Spinal cord (tissue), 10 donors: ENCODE measurements at places on chromosomes 7 and 10.

DNA sequence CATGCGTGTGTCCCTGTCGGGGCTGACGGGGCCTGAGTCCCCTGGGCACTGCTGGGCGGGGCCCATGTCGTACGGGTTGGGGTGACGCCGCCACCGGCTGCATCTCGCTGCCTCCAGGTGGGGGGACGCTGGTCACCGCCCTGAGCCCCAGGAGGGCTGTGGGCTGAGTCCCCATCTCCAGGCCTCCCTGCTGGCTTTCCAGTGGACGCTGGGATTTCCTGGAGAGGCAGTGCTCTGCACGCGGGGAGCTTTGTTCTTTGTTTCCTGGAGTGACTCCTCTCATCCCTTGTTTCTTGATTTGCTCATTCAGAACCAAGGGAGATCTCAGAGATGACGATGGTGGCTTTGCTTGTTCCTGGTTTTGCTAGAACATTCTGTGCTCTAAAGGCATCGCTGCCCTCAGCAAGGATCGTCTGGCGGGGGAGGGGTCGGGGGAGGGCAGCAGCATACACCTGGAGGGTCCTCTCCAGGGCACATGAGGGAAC is 21.0 kb downstream of the PWWP2B start:
- DNase-seq, result no peak
- no peak overlapping the region for H3K27ac ChIP-seq
- H3K4me3 ChIP-seq, result no peak overlapping the region
- peaks cover 69% of the 10 kb centered on the region for H3K4me1 ChIP-seq
- H3K27me3 ChIP-seq, result no peaks in the 10 kb centered on the region

DNA sequence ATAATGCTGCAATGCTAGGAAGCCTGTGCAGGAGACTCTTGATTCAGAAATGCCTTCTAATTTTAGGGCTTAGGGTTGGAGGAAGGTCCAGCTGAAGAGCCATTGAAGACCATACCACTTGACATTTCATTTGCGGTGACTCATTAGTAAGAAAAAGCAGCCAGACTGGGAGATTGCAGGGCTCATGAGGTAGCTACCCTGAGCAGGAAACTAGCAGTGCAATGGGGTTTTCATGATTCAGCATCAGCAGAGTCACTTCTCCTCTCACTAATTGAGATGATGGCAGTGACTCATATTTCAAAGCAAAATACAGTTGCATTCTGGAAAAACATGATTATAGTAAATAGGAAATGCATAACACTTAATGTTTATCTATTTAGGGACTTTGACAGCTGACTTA is 434.1 kb downstream of the DNAJB9 start:
- H3K4me1 ChIP-seq, result no peaks in the 10 kb centered on the region
- H3K4me3 ChIP-seq, result no peak overlapping the region
- no peak for DNase-seq
- H3K27me3 ChIP-seq, result no peaks in the 10 kb centered on the region

- peaks cover 31% of the 10 kb centered on the region for H3K4me1 ChIP-seq
- H3K27me3 ChIP-seq, result peaks cover 4% of the 10 kb centered on the region
- no peak within 1 kb of the TSS for H3K27ac ChIP-seq
Measured at GRCh38 chr7:954330-955238, at the start of gene ADAP1. ADAP1 (minus strand) TSS chr7:954680; CDS start chr7:954477, 203 bp downstream.

DNA sequence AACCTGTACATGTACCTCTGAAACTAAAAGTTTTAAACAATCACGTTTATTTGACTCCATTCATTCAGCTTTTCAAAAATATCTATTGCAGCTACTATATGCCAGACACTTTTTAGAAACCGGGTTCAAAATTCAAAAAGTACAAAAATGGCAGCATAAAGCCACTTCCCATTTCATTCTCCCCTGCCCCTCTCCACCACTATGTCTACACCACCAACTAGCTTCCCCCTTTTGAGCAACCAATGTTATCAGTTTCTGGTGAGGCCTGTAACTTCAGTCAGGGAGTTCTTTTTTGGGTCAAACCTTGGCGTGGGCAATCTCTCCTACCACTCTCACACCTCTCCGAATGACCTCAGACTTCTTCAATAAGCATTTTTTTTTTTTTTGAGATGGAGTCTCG is 11.5 kb upstream of the HHEX start:
- H3K36me3 ChIP-seq, result no peaks in the 10 kb centered on the region
- H3K27ac ChIP-seq, result no peak overlapping the region
- no peaks in the 10 kb centered on the region for H3K4me1 ChIP-seq
- H3K27me3 ChIP-seq, result no peaks in the 10 kb centered on the region

GRCh38 chr10:80518807-80519360 is 18.8 kb upstream of the SH2D4B start:
- peaks cover 4% of the 10 kb centered on the region for H3K4me1 ChIP-seq
- no peak overlapping the region for H3K4me3 ChIP-seq
- H3K27ac ChIP-seq, result no peak overlapping the region
- no peak for DNase-seq

DNA sequence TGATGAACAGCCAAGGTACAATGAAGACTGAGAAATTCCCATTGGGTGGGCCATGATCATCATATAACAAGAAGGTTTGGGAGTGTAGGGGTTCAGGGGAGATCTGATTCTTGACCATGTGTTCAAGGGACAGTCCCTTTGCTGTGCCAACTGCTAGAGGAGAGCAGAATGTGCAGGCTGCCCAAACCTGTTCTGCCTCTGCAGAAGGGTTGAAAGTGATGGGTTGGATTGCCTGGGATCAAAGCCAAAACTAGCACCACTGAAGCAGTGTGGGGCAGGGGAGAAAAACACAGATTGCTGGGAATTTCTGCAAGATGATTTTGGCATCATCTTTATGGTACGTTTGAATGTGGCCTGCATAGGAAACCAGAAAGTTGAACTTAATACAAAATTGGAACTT is 303.9 kb downstream of the OTUD1 start:
- no peak for DNase-seq
- no peak overlapping the region for H3K27ac ChIP-seq
- H3K27me3 ChIP-seq, result no peaks in the 10 kb centered on the region
- H3K4me3 ChIP-seq, result no peak overlapping the region
- H3K4me1 ChIP-seq, result no peaks in the 10 kb centered on the region

- no peak overlapping the region for H3K4me3 ChIP-seq
- no peaks in the 10 kb centered on the region for H3K36me3 ChIP-seq
- no peak for DNase-seq
- no peaks in the 10 kb centered on the region for H3K27me3 ChIP-seq
- no peaks in the 10 kb centered on the region for H3K4me1 ChIP-seq
- no peak overlapping the region for H3K27ac ChIP-seq
Measured at GRCh38 chr10:16765509-16766375, 51.5 kb downstream of the RSU1 start.

DNA sequence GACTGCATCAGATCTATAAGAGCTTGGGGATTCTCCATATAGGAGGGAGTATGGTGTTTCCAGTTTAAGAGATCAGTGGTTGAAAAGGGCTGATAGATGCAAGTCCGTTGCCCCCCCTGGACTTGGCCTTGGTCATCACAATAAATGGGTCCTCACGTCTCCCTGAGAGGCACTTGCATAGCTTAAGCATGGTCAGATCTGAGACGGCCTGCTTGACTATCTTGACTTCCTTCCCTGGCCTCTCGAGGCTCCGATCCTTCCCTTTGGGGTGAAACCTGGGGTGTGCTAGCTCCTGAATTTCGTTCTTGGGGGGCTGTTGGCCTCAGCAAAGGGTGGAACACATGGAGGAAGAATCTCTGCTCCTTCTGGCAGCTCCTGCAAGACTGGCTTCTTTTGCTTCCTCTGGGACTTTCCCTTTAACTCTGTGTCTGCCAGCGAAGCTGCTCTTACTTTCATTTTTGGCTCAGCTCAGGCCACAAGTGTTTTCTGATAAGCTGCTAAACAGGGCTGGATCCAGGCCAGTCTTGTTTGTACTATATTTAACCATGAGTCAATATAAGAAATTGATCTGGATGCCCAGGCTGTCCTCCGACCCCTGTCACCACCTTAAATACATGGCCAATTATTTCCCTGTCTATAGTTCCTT is 11.2 kb upstream of the ZNF485 start:
- H3K4me1 ChIP-seq, result peaks cover 2% of the 10 kb centered on the region
- H3K27me3 ChIP-seq, result no peaks in the 10 kb centered on the region
- no peak overlapping the region for H3K27ac ChIP-seq
- no peaks in the 10 kb centered on the region for H3K36me3 ChIP-seq
- H3K4me3 ChIP-seq, result no peak overlapping the region

DNA sequence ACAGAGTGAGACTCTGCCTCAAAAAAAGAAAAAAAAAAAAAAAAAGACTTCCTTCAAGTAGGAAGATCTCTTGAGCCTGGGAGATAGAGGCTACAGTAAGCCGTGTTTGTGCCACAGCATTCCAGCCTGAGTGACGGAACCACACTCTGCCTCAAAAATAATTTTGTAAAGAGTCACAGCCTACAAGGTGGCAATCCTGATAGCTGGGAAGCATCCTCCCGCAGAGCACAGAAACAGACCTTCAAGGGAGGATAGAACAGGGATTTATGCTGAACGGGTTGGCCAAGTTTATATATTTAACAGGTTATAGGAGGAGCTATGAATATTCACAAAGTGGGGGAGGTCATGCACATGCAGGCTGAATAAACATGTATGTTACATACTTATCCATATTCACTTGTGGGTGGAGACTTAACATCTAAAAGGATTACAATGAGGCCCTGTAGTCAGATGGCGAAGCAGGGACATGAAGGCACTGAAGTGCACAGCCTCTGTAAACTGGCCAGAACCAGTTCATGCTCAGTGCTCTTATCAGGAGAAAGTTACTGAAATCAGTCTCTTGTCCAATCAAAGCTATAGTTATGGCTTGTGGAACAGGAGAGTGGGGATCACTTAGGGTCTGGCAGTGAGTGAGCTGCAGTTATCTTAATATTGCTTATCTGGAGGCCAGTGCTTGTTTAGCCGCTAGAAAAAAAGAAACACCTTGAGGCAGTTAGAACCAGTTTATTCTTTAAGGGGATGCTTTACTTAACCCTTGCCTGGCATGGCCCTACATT is 6.8 kb downstream of the LMBR1 start:
- no peak for DNase-seq
- H3K27me3 ChIP-seq, result no peaks in the 10 kb centered on the region
- H3K27ac ChIP-seq, result no peak overlapping the region
- peaks cover 3% of the 10 kb centered on the region for H3K36me3 ChIP-seq

DNA sequence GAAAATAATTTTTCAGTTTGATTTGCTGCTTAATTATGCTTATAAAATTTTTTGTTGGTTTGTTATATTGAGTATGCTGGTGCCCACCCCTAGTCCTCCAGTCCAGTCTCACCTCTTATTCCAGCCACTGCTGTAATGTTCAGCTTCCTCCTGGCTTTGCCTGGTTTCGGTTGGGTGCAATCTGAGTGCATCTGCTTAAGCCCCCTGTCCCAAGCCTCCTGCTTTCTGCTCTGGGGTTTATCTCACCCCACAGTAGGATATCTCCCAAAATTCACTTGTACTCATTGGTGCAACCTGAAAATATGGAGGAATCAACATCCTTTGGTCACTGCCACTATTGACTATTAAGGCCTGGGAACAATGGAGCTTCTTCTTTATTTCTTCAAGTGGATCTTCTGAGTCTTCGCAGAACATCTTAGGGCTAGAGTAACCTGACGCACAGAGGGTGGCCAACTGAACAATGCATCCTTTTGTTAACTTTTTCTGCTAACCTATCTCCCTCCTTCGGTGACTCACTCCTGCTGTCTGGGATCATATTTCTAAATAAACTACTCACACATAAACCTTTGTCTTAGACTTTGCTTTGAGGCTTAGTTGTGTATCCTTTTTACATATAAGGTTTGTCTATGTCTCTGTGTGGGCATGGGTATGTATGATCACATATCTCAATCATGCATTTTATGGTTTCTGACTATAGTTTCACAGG is 19.1 kb upstream of the SOSTDC1 start:
- no peak overlapping the region for H3K27ac ChIP-seq
- no peaks in the 10 kb centered on the region for H3K27me3 ChIP-seq
- H3K4me1 ChIP-seq, result no peaks in the 10 kb centered on the region
- no peak overlapping the region for H3K4me3 ChIP-seq

GRCh38 chr10:55747244-55747643 is 613.8 kb downstream of the ZWINT start:
- no peaks in the 10 kb centered on the region for H3K27me3 ChIP-seq
- no peak overlapping the region for H3K4me3 ChIP-seq
- no peak for DNase-seq
- no peaks in the 10 kb centered on the region for H3K36me3 ChIP-seq
- no peak overlapping the region for H3K27ac ChIP-seq

DNA sequence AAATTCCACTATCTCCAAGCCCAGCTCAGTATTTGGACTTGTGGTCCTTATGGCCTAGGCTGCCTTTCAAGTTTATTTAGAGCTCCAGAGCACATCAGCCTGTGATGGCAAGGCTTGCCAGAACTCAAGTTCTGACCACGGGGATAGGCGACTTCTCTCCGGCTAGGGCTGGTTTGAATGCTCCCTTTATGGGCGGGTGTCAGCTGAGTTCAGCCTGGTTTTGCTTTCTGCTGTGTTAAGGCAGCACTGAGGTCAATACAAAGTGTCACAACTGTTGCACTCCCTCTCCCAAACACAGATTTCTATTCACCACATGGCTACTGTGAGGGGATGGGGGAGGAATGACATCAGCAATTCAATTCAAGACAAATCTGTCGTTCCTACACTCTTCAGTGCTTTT is 318.1 kb upstream of the MYO3A start:
- no peaks in the 10 kb centered on the region for H3K27me3 ChIP-seq
- H3K36me3 ChIP-seq, result no peaks in the 10 kb centered on the region
- H3K27ac ChIP-seq, result no peak overlapping the region
- no peaks in the 10 kb centered on the region for H3K4me1 ChIP-seq
- DNase-seq, result no peak

DNA sequence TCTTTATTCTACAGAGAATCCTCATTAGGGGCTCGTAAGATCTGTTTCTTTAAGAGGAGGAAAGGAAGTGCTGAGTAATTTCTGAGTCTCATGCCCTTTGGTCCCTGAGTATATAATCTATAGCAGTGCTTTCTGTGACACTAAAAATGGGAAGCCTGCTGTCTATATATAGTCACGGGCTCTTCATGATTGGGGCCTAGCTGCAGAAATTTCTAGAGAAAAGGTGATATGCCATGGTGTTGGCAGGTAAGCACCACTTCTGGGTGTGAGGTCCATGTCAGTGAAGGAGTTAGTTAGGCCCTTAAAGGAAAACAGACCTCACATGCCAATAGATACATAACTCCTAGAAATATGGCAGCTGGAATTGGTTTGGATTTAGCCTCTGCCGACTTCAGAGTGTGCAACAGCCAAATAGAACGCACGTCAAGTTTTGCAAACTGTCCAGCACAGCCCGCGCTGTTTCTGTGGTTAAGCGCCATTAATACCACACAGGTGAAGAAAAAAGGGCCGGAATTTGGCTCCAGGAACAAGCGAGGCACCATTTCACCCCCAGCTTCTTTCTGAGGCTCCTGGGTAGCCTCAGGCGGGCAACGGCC is 123.2 kb downstream of the TACC2 start:
- H3K27ac ChIP-seq, result peak overlapping the region; percentile 81
- H3K27me3 ChIP-seq, result peaks cover 17% of the 10 kb centered on the region
- no peaks in the 10 kb centered on the region for H3K36me3 ChIP-seq
- H3K4me1 ChIP-seq, result peaks cover 21% of the 10 kb centered on the region

- H3K27ac ChIP-seq, result no peak overlapping the region
- no peaks in the 10 kb centered on the region for H3K36me3 ChIP-seq
- H3K4me3 ChIP-seq, result no peak overlapping the region
Measured at GRCh38 chr10:8633909-8634308, 579.4 kb downstream of the GATA3 start.

GRCh38 chr7:128939861-128940410 is 2.2 kb downstream of the IRF5 start:
- peaks cover 2% of the 10 kb centered on the region for H3K36me3 ChIP-seq
- H3K27ac ChIP-seq, result no peak overlapping the region
- peaks cover 28% of the 10 kb centered on the region for H3K4me1 ChIP-seq
- no peak overlapping the region for H3K4me3 ChIP-seq
- no peak for DNase-seq
